ENCODE measurements at places on chromosomes 2 and 18.

GRCh38 chr2:50042771-50043170 is 888.5 kb upstream of the FSHR start:
- no peak for DNase-seq

DNA sequence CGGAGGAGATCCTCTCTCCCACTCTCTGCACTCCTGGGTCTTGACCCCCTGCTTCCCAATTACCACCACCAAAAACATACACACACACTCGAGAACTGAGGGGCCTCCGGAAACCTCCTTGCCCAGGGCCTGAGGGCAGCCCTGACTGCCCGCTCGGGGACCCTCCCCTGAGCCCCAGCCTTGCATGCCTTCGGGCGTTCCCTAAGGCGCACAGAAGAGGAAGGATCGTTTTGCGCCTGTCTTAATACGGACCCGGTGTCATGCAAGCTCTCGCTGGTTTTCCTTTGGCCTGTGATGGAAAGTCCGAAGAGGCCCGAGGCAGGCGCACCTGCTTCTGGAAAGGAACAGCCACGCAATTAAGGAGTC is 19.8 kb downstream of the POU3F3 start:
- no peak for DNase-seq

GRCh38 chr2:160411167-160411566 is 82.4 kb downstream of the RBMS1 start:
- DNase-seq: no peak

DNA sequence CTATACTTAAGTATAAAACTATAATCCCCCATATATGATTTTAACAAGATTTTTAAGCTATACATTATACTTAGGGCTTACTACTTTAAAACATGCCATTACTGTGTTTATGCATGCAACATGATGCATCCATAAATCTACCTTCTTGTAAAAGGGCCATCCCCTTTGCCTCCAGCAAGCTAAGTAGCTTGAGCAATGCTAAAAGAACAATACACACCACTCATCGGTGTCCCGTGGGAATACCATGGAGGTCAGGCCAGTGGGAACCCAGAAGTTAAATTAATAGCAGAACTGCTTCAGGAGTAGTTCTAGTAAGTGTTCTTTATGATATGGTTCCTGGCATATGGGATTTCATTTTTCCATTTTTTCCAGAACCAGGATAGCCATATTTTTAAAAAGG is 37.8 kb downstream of the SH3RF3 start:
- no peak for DNase-seq

GRCh38 chr2:210663631-210664089 is 107.3 kb downstream of the CPS1 start:
- DNase-seq: no peak

DNA sequence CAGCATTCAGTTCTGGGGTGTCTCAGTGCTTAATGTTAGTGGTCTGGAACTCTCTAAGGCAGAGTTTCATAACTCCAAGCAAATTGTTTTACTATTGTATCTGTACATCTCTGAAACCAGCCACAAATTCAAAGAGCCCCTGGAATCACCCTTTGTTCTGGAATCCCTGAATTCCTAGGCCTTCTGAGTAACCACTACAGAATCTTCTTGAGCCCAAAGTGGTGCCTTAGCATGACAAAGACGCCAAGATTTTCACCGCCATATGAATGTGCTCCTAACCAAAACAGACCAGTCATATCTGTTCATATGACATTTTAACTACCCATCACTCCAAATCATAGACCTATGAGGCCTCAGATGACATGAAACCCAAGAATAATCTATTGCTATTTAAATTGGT is 668.1 kb downstream of the EPHA4 start:
- DNase-seq: no peak

- no peak for DNase-seq
Measured at GRCh38 chr2:110674620-110675555, 3.0 kb downstream of the BUB1 start.

- no peak for DNase-seq
Measured at GRCh38 chr2:112767693-112768330, 3.4 kb upstream of the CKAP2L start.

- no peak for DNase-seq
Measured at GRCh38 chr18:40956213-40956612, 998.8 kb upstream of the PIK3C3 start.

DNA sequence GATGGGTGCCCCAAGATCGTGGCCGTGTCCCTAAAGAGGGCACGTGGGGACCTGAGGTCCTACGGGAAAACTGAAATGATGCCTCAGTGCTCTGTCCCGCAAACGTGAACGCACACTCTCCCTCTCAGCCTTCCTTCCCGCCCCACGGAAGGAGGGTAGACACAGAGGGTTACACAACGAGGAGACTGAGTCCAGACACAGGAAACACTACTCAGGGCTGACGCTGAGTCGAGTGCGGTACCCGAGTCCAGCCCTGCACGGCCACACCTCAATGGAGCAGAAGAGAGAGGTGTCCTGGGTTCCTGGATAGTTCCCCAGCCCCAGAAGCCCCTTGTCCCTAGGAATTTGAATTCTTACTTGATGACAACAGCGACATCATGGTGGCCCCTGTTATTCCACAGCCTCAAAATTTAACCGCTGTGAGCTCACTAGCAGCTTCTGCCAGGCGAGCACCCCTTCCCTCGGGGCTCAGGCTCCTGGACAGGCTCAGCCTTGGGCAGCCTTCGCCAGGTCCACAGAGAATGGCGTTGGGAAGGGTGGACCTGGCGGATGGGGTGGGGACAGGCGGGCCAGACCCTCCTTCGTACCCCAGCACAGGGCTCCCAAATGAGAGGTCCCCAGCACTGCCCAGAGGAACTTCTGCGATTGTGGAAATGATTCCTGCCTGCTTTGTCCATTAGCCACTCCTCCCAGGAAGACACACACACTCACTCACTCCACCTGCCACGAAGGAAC is 980 bp upstream of the RNPEPL1 start:
- no peak for DNase-seq

GRCh38 chr2:100596465-100596864 is 33.7 kb downstream of the PDCL3 start:
- DNase-seq: no peak

GRCh38 chr2:228700638-228701037 is 519.2 kb upstream of the SPHKAP start:
- no peak for DNase-seq

- no peak for DNase-seq
Measured at GRCh38 chr2:176076796-176077195, 7.0 kb downstream of the EVX2 start.

DNA sequence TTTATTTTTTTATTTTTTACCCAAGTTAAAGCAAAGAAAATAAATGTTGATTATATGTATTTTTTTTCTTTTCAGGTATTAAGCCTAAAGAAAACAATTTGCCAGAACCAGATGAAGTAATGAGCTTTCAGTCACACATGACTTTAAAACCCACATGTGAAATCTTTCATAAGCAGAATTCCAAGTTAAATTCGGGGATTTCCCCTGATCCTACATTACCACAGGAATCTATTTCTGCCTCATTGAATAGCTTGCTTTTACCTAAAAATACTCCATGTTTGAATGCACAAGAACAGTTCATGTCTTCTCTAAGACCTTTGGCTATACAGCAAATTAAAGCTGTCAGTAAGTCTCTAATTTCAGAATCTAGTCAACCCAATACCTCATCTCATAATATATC is 26.6 kb downstream of the GEN1 start:
- no peak for DNase-seq

- no peak for DNase-seq
Measured at GRCh38 chr2:131493199-131493968, 1.2 kb upstream of the MZT2A start.

GRCh38 chr2:190099890-190100697 is 37.6 kb upstream of the MSTN start:
- DNase-seq: no peak

DNA sequence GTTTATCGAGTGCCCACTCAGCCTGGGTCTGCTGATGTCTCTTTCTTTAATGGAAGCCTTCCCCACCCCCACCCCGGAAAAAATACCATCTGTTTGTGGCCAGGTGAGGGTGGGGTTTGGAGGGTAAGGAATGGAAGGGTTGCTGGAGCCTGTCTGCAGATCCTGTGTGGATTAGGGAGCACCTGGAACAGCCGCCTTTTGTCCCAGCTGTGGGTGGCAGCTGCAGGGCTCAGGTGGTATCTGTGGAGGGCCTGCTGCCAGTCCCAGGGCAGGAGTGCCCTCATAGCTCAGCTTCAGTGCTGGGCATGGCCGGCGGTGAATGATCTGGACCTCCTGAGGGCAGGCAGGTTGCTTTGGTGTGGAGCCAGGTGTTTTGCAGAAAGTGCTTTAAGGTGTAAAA is 45.3 kb downstream of the IMPA2 start:
- no peak for DNase-seq

DNA sequence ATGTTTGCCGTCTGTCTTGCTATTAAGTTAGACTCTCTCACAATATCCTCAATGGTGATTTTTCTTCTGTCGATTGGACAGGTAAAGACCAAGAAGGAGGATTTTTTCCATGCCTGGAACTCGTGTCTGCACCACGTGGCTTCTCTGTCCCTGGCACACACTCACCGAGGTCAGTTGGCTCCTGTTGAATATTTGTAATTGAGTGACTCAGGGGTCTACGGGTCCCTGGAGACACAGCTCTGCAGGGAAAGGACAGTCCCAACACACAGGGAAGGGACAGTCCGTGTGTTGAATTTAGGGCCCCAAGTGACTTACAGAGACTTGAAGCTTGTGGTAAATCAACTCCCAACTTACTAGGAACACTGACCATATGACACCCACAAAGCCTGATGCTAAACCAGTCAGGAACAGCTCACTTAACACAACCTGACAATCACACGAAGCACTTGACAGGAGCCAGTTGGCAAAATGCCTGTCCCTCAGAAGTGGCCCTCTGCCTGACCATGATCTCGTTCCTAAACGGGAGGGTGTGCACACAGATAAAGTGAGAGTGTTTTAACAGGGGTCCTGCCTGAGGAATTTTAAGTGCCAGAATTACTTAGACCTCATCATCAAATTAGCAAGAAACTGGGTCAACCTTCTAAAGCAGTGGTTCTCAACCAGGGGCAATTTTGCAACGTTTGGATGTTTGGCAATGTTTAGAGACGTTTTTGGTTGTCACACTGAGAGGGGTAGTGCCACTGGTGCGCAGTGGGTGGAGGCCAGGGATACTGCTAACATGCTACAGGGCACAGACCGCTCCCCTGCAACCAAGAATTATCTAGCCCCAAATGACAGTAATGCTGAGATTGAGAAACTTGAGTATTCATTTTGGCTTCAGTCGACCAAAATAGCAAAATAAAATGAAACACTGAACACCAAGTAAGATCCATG is 88.9 kb upstream of the BCL2L11 start:
- DNase-seq: no peak

GRCh38 chr2:112239862-112240261 is 15.0 kb downstream of the ZC3H8 start:
- no peak for DNase-seq

- DNase-seq: no peak
Measured at GRCh38 chr18:61554946-61555361, 221.7 kb downstream of the CDH20 start.

GRCh38 chr2:108194409-108195132 is 45.2 kb upstream of the SULT1C3 start:
- no peak for DNase-seq

DNA sequence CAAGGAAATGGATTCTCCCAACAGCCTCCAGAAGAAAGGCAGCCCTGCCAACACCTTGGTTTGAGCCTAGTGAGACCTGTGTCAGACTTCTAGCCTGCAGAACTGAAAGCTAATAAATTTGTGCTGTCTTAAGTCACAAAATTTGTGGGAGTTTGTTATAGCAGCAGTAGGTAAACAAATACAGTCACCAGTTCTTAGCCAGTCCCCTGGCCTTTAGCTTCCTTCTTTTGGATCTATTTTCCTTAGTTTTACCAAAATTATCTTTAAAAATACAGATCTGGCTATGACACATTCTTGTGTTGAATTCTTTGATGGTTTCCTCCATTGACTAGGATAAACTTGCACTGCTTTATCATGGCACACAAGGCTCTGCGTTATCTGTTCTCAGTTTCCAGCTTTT is 697.9 kb upstream of the FANCL start:
- no peak for DNase-seq

- no peak for DNase-seq
Measured at GRCh38 chr2:217864963-217865772, 137.6 kb downstream of the TNS1 start.

DNA sequence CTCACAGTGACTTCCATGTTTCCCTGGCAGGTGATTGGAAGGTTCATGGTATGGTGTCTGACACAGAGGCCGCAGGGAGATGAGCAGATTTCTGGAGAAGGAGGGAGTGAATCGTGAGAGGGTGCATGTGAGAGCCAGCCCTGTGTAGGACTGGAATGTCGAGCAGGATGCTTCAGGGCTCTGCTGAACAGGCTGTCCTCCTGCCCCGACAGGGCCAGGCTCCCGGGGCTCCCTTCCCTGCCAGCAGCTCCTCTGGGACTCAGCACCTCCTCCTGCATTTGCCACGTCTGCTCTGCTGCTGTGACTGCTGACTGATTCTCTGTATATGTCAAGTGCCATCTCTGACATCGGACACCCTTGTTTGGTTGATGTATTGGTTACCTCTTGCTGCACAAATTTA is 38.5 kb upstream of the INHBB start:
- no peak for DNase-seq

GRCh38 chr2:126244937-126245336 is 411.0 kb upstream of the GYPC start:
- DNase-seq: no peak

GRCh38 chr2:145799595-145800108 is 1279.7 kb upstream of the ZEB2 start:
- no peak for DNase-seq

- no peak for DNase-seq
Measured at GRCh38 chr2:148756292-148756975, 111.9 kb downstream of the EPC2 start.

DNA sequence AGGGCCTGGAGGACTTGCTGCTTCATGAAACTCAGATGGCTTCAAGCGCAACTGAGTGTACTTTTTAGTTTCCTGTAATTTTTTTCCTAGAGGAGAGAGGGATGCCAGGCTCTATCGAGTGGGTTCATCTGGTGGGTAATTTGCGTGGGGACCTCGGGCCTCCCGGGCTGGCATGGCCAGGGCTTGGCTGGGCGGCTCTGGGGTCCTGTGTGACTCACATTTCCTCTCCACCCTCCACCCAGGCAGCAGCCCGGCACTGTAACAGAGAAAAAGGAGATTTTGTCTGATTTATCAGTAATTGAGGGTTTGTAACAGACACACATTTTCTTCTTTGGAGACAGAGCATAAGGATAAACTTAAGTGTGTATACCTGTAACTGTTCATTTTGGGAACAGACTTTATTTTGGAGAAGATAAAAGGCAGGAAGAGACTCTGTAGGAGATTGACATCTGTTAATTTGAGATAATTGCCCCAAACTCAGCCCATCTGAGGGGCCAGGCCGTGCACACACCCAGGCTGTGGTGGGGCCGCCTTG is 64.3 kb downstream of the NFATC1 start:
- DNase-seq: no peak

DNA sequence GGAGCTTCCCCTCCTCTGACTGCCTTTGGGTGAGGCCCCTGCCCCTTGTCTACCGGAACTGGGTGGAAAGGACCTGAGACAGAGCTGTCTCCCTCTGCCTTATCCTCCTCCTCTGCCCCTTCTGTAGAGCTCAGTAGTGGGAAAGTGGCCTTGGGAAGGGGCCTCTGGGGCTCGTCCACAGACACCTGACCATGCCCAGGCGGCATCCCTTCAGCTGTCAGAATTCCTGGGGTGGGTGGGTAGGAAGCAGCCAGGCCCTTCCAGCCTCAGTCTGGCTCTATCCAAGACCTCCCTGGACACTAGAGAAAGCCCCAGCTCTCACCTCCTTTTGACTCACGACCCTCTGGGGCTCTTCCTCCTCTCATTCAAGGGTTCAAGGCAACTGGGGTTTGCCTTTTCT is 35.6 kb downstream of the B3GNT2 start:
- no peak for DNase-seq

Data from stimulated activated CD8-positive, alpha-beta memory T cell treated with anti-CD3 and anti-CD28 coated beads, Interleukin-4, amount 100 ng/mL, for 1 hour (primary cell).